ENCODE measurements at places on chromosomes 2 and 18. TPM values are rescaled to one million over a fixed set of nuclear protein-coding genes. Genes with fewer than 3 reads are reported as not detected.

Gene FAHD2B
- total RNA-seq = 41.9 TPM

Gene DSC1
- not detected for total RNA-seq

Gene CAPN14
- total RNA-seq = 0.31 TPM

Gene RNF125
- total RNA-seq = 29.3 TPM

Gene SP140
- 0.32 TPM for total RNA-seq

Measured in endodermal cell (in vitro differentiated cells).